Activated T-helper 1 cell treated with anti-CD3 and anti-CD28 coated beads, Interleukin-12 subunit alpha, Interleukin-12 subunit beta, Interleukin-2, Interleukin-4 antibody, amounts not matched to agents 30 ng/mL and 10 ng/mL and 1 ng/mL, durations not matched to agents 14 hours and 24 hours and 36 hours (primary cell): ENCODE measurements at places on chromosomes 12 and 14. TPM values are rescaled to one million over a fixed set of nuclear protein-coding genes. Genes with fewer than 3 reads are reported as not detected.

Gene FIGNL2
- total RNA-seq = 0.15 and 0.18 TPM in 2 replicates

Gene PKP2
- total RNA-seq = not detected in 2 replicates

Gene IL26
- total RNA-seq = 6.9 and 8.1 TPM in 2 replicates

Gene CPNE6
- total RNA-seq = not detected in 2 replicates

DNA sequence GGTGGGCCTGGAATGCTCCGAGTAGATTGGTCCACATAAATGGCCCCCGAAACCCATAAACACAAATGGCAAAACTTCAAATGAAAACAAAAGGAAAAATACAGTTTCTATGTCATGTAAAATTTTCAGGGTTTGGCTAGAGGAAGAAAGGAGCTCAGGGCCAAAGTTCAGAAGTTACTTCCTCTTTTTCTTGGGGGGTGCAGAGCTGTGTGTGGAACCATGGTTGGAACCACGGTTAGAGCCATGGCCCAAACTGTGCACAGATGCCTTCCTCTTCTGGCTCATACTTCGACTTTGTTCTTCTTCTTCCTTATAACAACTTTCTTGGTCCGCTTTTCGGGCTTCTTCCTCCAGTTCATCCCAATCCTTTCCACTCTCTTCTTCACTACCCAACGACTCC, 51.7 kb downstream of the MGST1 start:
- no peak for DNase-seq

GRCh38 chr14:94897082-94897481, 127.2 kb upstream of the GSC start:
- DNase-seq = no peak

- no peak for DNase-seq
These were observed 1012.1 kb downstream of the BCL11B start for GRCh38 chr14:98259881-98260280.

DNA sequence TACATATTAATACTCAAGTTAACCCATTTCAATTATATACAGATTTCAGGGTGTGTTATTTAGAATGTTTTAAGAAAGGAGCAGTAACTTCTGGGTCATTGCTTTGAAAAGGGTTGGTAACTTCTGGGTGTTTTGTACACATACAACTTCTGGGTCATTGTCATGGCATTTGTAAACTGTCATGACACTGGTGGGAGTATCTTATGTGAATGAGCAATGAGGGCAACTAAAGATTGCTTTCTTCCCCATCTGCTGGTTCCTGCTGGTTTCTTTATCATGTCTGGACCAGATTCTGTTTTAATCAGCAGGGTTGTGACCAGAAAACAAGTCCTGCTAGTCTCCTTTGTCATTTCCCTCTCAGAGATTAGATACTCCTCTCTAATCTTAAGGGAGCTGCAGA, 713.3 kb downstream of the LRFN5 start:
- DNase-seq = no peak

- no peak for DNase-seq
These were observed 52.6 kb upstream of the GPATCH2L start for GRCh38 chr14:76098916-76099675.

- DNase-seq = no peak
These were observed 129.0 kb upstream of the WSCD2 start for GRCh38 chr12:108000111-108000510.

- DNase-seq = no peak
These were observed 50.3 kb downstream of the HECTD4 start for GRCh38 chr12:112331886-112332285.

GRCh38 chr12:6367065-6367968, 8.0 kb downstream of the SCNN1A start:
- DNase-seq = no peak

DNA sequence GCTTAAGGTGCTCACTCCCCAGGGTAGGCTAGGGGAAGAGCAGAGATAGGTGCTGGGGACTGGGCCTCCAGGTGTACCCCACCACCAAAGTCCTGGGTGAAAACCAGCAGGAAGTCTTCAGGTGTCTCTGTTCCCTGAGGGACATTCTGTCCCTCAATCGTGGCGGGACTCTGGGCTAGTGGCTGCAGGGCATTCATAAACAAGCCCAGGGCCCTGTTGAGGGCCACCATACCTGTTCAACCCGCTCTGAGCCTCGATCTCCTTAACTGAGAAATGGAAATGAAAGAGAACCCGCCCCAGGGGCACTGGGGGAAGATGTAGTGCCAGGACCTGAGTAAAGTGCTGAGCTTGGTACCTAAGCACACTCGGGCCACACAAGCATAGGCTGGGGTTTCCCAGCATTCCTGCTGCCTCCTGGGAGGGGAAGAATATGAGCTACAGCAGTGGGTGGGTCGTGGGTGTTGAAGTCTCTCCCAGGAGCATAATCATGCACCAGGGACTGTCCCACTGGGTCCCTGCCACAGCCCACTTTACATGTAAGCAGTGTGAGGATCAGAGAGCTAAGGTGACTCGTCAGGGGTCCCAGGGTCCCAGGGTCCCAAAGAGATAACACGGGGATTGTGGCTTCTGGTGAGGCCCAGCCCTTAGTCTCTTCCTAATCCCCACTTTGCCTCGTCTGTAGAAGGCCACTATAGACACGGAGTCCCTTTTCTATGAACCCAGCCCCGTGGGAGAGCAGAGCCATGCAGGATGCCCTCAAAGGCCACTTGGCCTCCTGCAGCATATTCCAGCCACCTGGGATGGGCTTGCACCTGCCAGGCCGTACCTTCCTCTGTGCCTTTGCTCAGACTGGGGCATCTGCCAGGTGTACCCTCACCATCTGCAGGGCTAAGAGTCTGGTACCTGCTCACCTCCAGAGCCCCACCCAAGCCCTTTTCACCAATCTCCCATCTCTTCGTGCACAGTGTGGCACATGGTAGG, 14.4 kb downstream of the FAM222A start:
- DNase-seq = no peak

- no peak for DNase-seq
These were observed 19.2 kb downstream of the PPTC7 start for GRCh38 chr12:110563702-110564470.

DNA sequence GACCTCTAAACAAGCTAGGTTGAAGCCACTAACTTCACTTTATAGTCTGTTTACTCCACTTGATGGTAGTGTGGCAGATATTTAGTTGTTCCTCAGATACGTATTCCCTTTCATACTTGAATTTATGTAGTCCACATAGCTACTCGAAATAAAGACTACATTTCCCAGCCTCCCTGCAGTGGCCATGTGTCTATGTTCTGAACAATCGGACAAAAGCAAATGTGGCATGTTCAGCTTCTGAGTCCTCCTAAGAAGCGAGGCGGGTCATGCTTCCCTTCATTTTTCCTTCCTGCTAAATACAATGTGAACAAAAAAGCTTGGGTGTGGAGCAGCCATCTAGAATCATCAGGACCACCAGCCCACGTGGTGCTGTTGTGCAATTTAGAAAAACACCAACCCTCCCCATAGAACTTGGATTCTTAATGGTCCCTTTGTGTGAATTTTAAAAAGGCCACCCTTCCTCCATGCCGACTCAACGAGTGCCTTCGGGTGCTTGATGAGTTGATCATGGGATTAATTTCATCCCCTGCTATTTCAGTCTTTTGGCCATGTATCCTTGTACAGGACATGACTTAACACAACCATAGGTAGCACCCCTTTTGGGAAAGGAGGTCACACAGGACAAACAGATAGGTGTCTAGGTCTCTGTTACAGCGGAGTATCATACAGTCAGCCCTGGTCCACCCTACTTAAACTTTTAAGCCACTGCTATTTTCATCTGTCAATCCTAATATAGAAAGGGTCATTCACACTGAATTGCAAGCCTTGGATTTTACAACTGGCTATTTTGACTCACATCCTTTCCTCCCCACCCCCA, 60.7 kb downstream of the ZFC3H1 start:
- no peak for DNase-seq

- no peak for DNase-seq
These were observed 20.1 kb downstream of the TSPAN9 start for GRCh38 chr12:3097186-3097804.

DNA sequence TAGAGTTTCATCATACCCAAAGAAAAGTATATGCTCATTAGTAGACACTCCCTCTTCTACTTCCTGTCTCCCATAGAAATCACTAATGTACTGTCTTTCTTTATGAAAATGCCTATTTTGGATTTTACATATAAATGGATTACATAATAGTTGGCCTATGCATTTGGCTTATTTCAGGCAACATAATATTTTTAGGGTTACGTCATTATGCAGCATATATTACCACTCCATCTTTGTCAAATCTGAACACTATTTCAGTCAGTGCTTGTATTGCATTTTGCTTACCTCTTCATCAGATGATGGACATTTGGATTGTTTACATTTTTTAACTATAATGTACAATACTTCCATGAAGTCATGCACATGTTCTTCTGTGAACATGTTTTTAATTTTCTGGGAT, 1406.1 kb downstream of the LRFN5 start:
- no peak for DNase-seq

DNA sequence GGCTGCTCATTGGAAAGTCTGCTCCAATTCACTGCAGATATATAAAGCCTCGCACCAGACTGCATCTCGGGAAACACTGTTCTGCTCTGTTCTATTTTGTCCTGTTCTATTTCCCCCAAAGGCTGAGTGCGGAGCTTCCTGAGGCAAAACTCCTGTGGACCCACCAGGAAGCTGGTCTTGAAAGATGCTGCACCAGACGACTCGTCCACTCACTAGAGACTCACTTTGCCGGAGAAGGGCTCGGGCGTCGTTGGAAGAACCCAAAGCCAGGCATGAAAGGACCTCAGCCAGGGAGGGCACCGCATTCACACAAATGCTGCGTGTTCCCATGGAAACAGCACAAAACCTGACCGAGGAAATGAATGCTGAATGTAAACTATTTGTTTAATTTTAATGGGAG, 331.2 kb upstream of the SFSWAP start:
- DNase-seq = no peak

GRCh38 chr12:113063396-113064350, 7.1 kb downstream of the DTX1 start:
- DNase-seq = no peak
